ENCODE measurements at places on chromosomes 7 and 10.

DNA sequence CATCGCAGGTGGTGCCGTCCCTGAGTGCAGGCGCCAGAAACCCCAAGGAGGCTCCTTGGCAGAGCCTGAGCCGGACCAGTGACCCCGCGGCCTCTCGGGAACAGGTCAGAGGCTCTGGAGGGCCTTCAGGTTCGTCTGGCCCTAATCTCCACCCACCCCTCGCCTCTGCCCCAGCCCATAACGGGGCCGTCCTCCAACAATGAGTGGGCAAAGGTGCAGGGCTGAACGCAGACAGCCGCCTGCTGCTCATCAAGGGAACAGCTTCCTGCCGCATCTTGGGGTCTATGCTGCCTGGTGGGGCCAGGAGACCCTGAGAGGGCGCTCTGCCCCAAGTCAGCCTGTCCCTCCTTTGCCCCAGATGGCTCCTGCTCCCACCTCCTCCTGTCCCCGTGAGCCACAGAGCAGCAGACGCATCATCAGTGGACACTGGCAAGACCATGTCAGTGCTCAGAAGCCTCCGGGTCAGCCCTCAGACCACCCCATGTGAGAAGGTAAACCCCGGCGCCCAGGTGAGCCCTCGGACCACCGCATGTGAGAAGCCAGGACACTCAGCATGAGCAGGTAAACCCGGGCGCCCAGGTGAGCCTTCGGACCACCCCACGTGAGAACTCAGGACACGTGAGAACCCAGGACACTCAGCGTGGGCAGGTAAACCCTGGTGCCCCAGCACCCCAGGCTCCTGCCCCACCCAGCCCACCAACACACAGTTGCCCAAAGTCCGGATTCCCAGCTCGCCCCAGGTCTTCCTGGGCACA lies 142.0 kb downstream of the PTPRN2 start:
- DNase-seq, result no peak

DNA sequence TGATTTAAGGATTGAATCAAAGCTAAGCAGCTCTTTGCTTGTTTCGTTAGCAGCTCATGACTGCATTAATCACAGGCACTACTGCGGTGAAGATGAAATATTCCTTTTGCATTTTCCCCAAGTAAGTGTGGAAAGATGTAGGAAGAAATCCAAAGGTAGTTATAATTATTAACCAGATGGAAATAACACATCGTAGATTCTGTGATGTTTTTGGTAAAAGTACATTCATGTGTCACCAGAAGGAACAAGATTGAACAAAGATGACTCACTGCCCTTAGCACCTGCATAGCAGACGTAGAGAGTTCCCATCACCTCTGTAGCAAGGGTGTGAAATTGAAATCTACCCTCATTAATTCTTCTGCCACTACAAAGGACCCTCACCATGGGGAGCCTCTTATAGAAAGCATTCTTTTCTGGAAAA lies 37.1 kb downstream of the SMURF1 start:
- DNase-seq, result no peak

DNA sequence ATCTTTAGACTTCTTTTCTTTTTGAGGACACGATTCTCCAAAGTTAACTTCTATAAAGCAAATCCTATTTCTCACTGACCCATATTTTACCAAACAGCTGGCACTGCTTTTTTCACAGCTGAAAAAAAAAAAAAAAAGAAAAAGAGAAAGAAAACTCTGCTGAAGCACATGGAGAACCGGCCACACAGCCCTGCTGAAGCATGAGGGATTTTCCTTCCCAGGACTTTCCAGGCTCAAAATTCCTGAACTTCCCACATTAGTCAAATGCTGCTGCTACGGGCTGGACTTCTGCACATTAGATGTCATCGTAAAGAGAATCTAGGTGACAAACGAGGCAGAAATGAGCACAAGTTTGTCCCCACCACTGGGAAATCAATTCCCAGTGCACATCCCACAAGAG lies 25.2 kb downstream of the HIPK2 start:
- DNase-seq, result no peak

GRCh38 chr10:87589645-87590051 lies 70.0 kb upstream of the PAPSS2 start:
- no peak for DNase-seq

- DNase-seq, result no peak
These were observed 203.1 kb upstream of the AUTS2 start for GRCh38 chr7:69395061-69395714.

- DNase-seq, result no peak
These were observed 27.7 kb upstream of the CSGALNACT2 start for GRCh38 chr10:43110338-43111071.

- DNase-seq, result no peak
These were observed 136.4 kb downstream of the RGS10 start for GRCh38 chr10:119406137-119406536.
